ENCODE measurements at places on chromosomes 6 and 20. TPM values are rescaled to one million over a fixed set of nuclear protein-coding genes. Genes with fewer than 3 reads are reported as not detected.

DNA sequence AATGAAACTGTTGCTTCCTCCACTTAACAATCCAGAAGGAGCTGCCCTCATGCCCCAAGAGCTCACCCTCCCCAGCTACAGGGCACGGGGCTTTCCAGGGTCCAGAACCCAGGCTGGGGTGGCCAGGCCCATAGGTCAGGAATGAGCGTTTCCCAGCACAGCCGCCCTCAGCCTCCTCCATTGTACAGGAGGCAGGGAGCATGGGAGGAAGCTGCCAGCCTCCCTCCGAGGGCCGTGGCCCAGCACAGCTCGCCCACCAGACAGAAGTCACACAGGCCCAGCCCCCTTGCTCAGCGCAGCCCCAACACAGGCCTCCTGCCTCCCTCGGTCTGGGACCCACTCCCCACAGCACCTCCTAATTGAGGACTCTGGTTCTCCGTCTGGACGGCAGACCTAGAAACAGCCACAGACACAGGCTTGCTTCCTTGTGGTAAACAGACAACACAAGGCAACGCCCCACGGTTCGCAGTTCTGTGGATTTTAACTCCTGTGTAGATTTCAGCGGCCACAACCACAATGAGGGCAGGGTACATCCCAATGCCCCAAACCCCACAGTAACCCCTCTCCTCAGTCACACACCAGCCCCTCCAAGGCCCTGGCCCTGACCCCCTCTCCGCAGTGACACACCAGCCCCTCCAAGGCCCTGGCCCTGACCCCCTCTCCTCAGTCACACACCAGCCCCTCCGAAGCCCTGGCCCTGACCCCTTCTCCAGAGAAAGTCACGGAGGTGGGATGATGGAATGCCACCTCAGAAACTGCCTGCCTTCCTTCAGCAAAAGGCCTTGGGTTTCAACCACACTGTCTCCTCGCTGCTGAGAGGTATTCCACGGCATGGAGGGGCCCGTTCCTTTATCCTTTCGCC, 173.5 kb downstream of the DLL1 start:
- no peak for DNase-seq

- DNase-seq = peak; percentile 55
These were observed 8.9 kb upstream of the TAAR5 start for GRCh38 chr6:132598473-132598872.

The KIAA0408 gene
- 2.1 TPM for polyA plus RNA-seq

- DNase-seq = peak; percentile 77
These were observed at the start of gene OPRM1 for GRCh38 chr6:154039231-154039842. Gene OPRM1, plus strand, starts transcription at chr6:154039240. Its CDS starts 305 bp downstream, at chr6:154039545.

The SLC12A5 gene
- 3.1 TPM for polyA plus RNA-seq

- no peak for DNase-seq
These were observed 7.6 kb upstream of the KCNK16 start for GRCh38 chr6:39330057-39330456.

The TBXT gene
- polyA plus RNA-seq = 0.13 TPM

The DLL1 gene
- 3.6 TPM for polyA plus RNA-seq

GRCh38 chr6:141347086-141347485, 785.6 kb upstream of the GJE1 start:
- DNase-seq = no peak

Measured in hepatocyte (in vitro differentiated cells).